ENCODE measurements at places on chromosomes 7 and 10.

DNA sequence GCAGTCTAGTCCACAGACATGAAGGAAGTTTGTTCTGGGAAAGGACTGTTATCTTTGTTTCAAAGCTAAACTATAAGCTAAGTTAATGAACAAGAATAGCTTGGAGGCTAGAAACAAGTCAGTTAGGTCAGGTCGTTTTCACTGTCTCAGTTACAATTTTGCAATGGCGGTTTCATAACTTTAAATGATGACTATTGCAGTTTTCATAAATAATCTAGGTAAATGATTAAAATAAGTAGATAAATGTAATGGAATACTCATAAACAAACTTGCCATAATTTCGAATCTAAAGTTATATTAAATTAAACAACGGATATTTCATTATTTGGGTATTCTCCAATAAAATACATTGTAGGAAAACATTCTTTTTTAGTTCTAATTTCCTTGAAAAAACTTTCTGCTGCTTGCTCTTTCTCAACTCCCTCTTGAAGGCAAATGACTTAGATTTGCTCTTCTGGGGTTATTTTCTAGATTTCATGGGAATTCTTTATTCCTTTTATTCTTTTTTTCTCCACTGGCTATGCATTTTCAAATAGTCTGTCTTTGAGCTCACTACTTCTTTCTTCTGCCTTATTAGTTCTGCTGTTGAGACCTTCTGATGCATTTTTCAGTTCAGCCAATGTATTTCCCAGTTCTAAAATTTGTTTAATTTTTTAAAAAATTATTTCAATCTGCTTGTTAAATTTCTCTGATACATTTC, 103.8 kb upstream of the APBB1IP start:
- no peak for DNase-seq

DNA sequence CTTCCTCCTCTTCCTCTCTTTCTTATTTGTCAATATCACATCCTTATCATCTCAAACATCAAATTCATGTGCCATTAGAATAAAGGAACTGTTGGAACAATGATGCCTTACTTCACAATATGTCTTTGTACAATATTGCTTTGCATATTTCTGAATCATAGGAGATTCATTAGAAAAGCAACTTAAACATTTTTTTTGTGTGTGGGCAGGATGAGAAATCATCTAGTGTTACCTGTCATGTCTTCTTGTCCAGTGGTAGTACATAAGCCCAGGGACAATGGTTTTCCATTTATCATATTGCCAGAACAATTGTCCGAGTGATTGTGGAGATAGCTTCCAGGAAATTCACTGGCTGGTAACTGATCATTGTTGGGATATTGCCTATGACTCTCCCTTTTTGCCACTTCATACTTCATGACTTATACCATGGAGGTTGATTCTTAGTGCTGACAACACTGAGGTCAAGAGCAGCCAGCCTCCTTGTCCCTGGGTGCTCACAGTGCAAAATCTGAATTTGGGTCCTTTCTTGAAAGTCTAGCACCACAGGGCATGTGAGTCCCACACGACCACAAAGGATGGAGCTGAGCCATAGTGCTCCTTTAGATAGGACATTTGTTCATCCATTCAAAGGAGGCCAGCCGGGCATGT, 215.0 kb downstream of the MDFIC start:
- DNase-seq: no peak

DNA sequence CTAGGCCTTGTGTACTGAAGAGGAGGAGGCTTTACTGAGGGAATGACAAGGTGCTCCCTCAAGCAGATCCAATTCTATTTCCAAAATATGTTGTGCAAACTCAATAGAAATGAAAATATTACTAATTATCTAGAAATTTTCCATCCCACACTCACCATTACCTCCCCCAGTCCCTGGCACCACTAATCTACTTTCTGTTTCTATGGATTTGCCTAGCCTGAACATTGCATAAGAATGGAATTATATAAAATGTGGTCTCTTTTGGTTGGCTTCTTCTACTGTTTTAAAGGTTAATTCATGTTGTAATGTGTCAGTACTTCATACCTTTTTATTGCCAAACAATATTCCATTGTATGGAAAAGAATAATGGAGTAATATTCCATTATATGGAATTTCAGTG, 18.7 kb upstream of the NUB1 start:
- DNase-seq: no peak

DNA sequence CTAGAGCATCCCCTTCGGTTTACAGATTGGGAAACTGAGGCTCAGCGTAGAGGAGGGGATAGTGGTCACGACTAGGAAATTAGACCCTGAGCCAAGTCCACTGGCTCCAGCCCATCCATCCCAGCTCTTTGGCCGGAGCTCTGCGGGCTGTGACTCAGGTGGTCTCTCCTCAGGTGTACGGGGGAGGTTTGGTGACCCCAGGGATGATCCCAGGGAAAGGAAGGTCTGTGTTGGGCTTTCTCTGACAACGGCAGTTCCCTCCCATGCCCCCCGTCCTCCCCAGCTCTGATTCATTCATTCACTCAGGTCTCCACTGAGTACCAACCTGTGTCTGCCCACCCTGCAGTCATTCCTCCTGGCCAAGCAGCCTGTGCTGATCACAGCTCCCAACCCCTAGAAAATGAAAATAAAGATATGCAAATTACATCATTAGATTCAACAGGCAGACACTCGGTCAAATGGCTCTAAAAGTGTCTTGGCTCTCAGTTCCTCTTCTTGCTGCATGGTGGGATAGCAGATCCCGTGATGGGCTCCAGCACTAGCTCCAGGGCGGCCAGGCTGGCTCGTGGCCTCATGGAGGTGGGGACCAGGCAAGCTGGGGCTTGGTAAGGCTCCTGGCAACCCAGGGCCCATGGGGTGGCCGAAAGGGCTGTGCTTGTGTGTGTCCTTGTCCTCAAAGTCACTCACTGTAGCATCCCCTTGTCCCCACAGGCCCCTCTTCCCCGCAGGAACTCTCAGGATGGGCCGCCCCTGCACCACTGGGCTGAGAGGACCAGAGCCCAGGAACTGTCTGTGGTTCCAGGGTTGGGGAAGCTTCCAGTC, 37.8 kb downstream of the CLRN3 start:
- DNase-seq: no peak

- no peak for DNase-seq
Measured at GRCh38 chr10:104033966-104034365, 51.7 kb downstream of the COL17A1 start.

DNA sequence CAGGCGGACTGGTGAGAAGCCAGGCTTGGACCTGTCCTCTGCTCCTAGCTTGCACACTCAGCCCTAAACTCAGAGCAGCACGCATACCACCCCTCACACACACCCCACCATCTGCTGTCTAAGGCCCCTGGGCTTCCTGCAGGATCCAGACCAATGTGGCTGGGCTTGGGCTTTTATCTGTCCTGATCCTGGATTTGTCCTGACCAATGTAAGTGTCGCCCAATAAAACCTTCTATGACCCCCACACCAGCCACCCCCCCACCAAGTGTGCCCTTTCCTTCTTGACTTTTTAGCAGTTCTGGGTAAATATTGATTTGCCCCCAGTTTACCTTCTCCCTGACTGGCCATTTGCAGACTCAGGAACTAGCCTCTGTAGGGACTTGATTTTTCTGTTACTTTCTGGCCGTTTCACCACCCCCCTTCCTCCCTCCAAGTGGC, 1.7 kb upstream of the HOXA13 start:
- DNase-seq: no peak

- no peak for DNase-seq
Measured at GRCh38 chr7:76066716-76067503, 19.0 kb downstream of the MDH2 start.

DNA sequence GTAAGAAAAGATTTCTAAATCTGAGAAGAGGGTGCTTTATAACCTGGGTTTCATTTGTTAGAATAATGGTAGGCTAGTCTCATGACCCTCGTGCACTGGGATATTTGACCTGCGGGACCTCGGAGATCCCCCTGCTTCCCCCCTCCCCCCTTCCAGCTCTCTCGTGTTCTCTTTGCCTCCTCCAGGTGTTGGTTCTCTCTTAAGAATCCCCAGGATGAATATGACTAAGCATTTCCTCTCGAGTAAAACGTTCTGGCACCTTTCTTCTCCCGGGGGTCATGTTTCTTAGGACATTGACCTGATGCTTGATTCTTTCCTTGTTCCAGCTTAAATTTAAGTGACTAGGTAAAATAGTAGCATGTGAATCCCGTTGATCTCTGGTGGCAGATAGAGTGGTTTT, 71.2 kb downstream of the SHH start:
- DNase-seq: no peak

DNA sequence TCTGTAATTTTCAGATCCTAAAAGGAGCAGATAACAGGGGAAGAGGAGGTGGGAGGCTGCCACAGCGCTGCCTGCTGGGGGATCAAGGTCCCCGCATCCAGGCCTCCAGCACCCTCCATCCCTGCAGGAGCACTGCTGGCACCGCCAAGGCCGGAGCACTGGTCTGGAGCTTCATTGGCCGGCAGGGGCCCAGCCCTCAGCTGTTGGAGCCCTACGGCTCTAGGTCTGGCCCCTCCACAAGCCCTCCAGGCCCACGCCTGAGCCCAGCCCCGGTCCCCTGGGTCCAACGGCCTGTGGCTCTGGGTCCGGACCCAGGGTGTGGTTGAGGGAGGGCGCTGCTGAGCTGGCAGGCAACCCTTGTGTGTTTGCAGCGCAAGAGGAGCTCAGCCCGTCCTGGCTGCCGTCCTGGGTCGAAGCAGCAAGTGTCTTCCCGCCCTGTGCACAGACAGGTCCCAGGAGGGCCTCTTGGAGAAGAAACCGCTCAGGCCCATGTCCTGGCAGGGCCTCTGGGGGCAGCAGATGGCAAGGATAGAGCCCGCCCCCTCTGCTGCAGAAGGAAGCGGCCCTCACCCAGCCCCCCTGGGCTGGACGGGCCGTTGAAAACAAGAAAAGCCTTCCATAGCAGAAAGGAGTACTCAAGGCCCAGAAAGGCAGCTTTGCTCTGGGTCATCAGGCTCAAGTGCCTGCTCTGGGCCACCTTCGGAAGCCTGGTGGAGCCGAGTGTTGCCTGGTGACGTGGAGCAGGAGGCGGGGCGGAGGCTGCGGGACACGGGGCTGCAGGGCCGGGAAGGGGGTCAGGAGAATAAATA, 54.3 kb upstream of the TNRC18 start:
- DNase-seq: no peak

- no peak for DNase-seq
Measured at GRCh38 chr10:12826800-12827372, 174.6 kb downstream of the CCDC3 start.

GRCh38 chr10:6988654-6989053, 408.6 kb upstream of the PRKCQ start:
- DNase-seq: no peak

DNA sequence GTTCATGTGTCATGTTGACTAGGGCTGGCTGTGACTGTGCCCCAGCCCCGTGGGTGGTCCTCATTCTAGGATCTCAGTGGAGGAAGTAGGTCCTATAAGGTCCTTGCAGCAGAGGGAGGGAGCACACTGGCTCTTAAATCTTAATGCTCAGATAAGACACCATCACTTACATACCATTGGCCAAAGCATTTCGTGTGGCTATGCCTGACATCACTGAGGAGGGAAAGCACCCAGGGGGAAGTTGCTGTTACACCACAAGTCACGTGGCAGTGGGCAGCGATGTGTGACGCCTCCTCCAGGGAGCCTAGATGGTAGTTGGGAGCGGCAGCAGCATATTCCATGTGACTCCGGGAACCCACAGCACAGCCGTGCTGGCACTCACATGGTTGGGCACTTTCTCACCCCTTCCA, 224.7 kb upstream of the SH2B2 start:
- no peak for DNase-seq

- DNase-seq: no peak
Measured at GRCh38 chr7:18829858-18830285, 287.6 kb downstream of the TWIST1 start.

GRCh38 chr10:8312781-8313180, 258.3 kb downstream of the GATA3 start:
- DNase-seq: no peak

DNA sequence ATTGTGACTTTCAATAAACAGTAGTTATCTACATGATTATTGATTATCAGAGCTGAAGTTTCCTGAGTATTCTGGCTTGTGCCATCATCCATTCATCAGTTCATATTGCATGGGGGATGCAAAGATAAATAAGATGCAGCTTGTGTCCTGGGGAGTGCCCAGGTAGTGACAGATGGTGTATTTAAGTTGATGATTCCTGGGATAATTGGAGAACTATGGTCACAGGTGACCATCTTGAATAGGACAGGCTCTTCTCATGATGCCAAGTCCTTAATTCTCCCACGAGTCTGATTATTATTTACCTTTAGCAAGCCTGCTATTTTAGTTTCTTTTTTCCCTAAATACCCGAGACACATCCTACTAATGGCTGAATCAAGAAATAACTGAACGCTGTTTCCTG, 64.9 kb downstream of the PLPP4 start:
- DNase-seq: no peak

DNA sequence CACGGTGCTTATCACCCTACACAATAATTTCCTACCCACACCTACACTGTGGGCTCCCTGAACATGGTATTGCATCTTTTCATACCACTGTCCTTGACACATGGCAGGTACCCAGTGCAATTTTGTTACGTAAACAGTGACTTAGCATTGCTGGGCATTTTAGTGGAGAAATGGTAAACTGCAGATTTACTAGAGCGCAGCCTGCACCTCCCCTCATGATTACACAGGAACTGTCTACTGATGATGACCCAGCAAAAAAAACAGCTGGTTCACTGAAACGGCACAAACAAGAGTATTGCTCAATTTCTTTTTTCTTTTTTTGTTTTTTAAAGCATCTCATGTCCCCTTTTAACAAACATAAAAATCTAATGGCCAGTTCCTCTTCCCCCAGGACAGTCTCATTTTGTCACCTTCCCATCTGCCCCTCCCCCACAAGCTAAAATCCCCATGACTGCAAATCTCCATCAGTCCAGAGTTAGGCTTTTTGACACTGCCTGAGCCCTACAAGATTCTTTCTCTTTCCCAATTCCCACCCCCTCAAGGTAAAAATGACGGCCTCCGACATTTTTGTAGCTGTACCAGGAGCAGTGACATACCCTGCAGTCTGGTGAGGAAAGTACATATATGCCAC, 2.8 kb downstream of the ZNF746 start:
- DNase-seq: no peak

- DNase-seq: no peak
Measured at GRCh38 chr7:120951826-120952225, 1.2 kb downstream of the ING3 start.

DNA sequence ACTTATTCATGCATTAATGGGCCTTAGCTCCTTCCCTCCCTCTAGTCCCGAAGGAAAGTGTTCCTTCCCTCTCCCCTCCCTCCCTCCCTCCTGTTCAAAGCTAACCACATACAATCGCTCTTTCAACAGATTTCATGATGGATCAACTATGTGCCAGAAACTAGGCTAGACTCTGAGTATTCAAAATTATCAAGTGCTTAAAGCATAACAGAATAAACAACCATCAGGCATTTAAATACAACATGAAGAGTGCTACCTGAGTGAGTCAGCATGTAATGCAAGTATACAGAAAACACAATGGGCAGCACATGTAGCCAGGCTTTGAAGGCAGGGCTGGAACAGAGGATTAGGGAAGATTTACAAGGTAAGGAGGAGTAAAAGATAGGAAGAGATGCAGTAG, 11.3 kb downstream of the CHCHD3 start:
- no peak for DNase-seq

- no peak for DNase-seq
Measured at GRCh38 chr10:113161066-113161465, 211.0 kb downstream of the TCF7L2 start.

- DNase-seq: no peak
Measured at GRCh38 chr7:142720986-142721385, 28.3 kb upstream of the PRSS1 start.

Measured in stimulated activated CD8-positive, alpha-beta memory T cell treated with anti-CD3 and anti-CD28 coated beads, Interleukin-15, amount 100 ng/mL, for 1 hour (primary cell).